Common myeloid progenitor, CD34-positive (primary cell): ENCODE measurements at places on chromosomes 1 and 21.

DNA sequence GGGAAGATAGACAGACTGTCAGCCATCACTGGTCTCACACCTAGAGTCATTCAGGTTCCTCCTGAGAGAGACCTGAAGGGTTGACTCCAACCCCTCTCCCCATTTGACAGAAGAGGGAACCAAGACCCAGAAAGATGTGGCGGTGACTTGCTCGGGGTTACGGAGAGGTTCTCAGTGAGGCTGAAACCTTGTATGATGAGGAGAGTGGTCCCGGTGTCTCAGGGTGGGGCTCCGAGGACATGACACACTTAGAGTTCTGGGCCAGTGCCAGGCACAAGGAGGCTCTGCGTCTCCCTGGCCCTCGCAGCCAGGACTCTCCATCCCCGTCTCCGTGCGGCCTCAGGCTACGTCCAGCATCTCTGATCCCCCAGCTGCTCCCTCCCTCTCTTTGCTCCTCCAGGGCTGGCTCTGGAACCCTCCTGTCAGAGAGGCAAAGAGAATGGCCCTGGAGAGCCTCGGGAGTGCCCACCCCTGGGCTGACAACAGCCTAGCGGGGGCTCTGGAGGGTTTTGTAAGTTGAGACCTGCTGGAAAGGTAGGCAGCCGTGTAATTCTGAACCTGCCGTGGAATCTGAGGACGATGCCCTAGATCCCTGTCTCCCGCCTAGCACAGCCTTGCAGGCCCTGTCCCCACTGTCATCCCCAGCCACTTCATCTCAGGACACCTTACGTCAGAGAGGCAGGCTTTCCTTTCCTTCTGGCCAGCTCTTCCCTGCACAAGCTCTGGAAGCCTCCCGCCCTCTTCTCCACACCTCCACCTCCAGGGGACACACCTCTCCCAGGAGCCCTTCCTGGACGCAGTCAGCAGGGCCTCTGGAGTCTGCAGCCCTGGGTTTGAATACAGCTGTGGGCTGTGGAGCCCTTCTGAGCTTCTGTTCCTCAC lies 4.1 kb downstream of the EFHD2 start:
- no peak for DNase-seq

- DNase-seq, result no peak
These were observed 9.8 kb downstream of the FRRS1 start for GRCh38 chr1:99756598-99756997.

GRCh38 chr1:40948741-40949443 lies 30.6 kb upstream of the CTPS1 start:
- DNase-seq, result peak; percentile 97

GRCh38 chr1:205229399-205229871 lies 1.7 kb downstream of the TMCC2 start:
- peak; percentile 68 for DNase-seq

GRCh38 chr1:90534663-90535295 lies 182.3 kb downstream of the BARHL2 start:
- DNase-seq, result no peak
